Hematopoietic multipotent progenitor cell (in vitro differentiated cells): ENCODE measurements at places on chromosomes 2 and 18. TPM values are rescaled to one million over a fixed set of nuclear protein-coding genes. Genes with fewer than 3 reads are reported as not detected.

The APCDD1 gene
- total RNA-seq, result 0.27 TPM

The CCBE1 gene
- under 0.01 TPM for total RNA-seq

The SGPP2 gene
- total RNA-seq, result under 0.01 TPM

The ARHGAP15 gene
- total RNA-seq, result 77.3 TPM

The PSMG2 gene
- 58.7 TPM for total RNA-seq

The RND3 gene
- total RNA-seq, result under 0.01 TPM

The ECEL1 gene
- total RNA-seq, result 0.27 TPM

The NEUROD1 gene
- not detected for total RNA-seq

The HOXD13 gene
- total RNA-seq, result not detected

The IL18R1 gene
- 1.3 TPM for total RNA-seq

The DDX1 gene
- 22.1 TPM for total RNA-seq

The ABCG8 gene
- under 0.01 TPM for total RNA-seq

The HOXD10 gene
- not detected for total RNA-seq

The VPS54 gene
- 9.4 TPM for total RNA-seq

The IL1F10 gene
- not detected for total RNA-seq

The MEIS1 gene
- 96.9 TPM for total RNA-seq

The SPDYA gene
- 0.27 TPM for total RNA-seq

The SIX3 gene
- total RNA-seq, result not detected

The PROC gene
- 1.1 TPM for total RNA-seq

The CAVIN2 gene
- 39.0 TPM for total RNA-seq

The SLC19A3 gene
- total RNA-seq, result not detected

The CPO gene
- not detected for total RNA-seq

The EVX2 gene
- not detected for total RNA-seq

The ABCG5 gene
- total RNA-seq, result under 0.01 TPM
